ENCODE measurements at places on chromosomes 7 and 10. TPM values are rescaled to one million over a fixed set of nuclear protein-coding genes. Genes with fewer than 3 reads are reported as not detected.

NUTM2D gene
- total RNA-seq: 1.4 TPM

SOSTDC1 gene
- total RNA-seq: 0.05 TPM

MOGAT3 gene
- total RNA-seq: not detected

MGAM2 gene
- not detected for total RNA-seq

ABCB1 gene
- total RNA-seq: 4.6 TPM

SFRP5 gene
- total RNA-seq: not detected

ODAD2 gene
- 3.8 TPM for total RNA-seq

Data from dermis blood vessel endothelial cell (primary cell).